ENCODE measurements at places on chromosomes 1 and 21. TPM values are rescaled to one million over a fixed set of nuclear protein-coding genes. Genes with fewer than 3 reads are reported as not detected.

- no peak for DNase-seq
Measured at GRCh38 chr21:38796424-38796823, 9.3 kb upstream of the ETS2 start.

- DNase-seq = no peak
Measured at GRCh38 chr1:206972728-206973127, 2.5 kb upstream of the FCAMR start.

- DNase-seq = no peak
Measured at GRCh38 chr1:53604291-53604919, 134.6 kb downstream of the GLIS1 start.

The CHODL gene
- total RNA-seq = 0.14 TPM

DNA sequence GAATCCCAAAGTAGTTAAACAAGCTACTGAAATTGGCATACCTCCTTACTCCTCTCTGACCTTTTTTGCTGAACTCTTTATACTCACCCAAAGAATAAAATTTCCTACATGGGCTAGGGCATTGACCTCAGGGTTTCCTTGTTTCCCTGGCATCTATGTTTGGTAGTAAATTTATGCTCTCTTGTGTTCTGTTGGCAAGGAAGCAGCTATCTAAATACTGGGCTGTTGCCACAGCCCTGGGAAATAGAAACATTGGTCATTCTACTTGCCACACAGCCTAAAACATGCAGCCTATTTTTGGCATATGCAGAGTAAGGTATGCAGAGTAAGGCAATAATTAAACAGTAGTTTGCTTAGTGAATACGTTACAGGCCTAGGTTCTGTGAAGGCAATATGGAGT lies 351.4 kb downstream of the HLX start:
- no peak for DNase-seq

The SFN gene
- total RNA-seq = 0.47 TPM

DNA sequence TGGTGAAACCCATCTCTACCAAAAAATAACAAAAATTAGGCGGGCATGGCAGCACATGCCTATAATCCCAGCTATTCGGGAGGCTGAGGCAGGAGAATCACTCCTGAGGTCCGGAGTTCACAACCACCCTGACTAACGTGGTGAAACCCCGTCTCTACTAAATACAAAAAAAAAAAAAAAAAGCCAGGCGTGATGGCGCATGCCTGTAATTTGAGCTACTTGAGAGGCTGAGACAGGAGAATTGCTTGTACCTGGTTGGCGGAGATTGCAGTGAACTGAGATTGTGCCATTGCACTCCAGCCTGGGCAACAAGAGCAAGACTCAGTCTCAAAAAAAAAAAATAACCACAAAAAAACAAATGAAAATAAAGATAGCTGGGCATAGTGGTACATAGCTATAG lies 42.3 kb downstream of the CC2D1B start:
- DNase-seq = no peak

The ILDR2 gene
- total RNA-seq = 8.0 TPM

The SLC6A9 gene
- 7.9 TPM for total RNA-seq

DNA sequence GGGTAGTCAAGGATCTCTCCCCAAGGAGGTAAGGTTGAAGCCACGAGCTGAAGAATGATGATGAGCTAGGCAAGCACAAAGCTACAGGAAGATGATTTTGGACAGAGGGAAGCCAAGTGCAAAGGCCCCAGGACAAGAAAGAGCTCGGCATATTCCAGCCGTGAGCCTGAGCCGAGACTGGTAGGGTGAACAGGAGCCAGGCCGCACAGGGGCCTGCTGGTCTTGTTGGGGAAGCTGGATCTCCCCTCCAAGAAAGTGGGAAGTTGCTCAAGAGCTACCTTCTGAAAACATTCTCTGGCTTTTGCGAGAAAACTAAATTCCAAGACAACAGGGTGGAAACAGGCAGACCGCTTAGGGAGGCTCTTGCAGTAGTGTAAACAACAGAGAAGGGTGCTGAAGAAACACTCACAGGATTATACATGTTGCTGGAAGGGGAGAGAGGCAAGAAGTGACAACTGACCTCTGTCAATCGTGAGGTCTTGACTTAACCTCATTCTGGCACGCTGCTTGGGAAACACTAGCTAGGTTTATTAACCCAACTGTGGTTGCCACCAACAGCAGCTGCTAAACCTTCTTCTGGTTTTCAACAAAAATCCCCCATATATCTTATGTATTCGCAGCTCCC lies 625.2 kb downstream of the SMYD3 start:
- no peak for DNase-seq

- no peak for DNase-seq
Measured at GRCh38 chr1:63679589-63679988, 86.4 kb downstream of the PGM1 start.

The MTMR11 gene
- total RNA-seq = not detected

The PLPPR4 gene
- total RNA-seq = not detected

DNA sequence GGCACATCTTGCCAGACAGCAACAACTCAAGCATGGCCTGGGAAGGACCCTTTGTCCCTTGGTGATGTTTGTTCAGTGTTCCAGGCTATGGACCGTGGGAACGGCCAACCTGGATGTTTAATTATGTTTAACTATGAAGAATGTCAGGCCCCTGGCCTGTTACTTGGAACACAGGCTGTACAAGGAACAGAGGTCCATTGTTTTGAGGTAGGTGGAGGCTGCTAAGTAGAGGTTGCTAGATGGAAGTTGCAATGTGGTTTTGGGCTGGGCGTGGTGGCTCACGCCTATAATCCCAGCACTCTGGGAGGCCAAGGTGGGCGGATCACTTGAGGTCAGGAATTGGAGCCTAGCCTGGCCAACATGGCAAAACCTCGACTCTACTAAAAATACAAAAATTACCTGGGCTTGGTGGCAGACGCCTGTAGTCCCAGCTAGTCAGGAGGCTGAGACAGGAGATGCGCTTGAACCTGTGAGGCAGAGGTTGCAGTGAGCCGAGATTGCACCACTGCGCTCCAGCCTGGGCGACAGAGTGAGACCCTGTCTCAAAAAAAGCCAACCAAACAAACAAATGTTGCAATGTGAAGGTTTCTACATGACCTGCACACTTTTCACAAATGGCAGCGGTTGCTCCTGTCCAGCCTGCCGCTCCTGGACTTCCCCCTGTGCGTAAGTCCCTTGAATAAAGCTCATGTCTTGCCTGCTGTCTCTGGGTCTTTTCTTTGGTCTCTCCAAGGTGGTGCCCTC lies 2.5 kb upstream of the LEFTY1 start:
- no peak for DNase-seq

The CYP2J2 gene
- total RNA-seq = not detected

The CD5L gene
- total RNA-seq = 2.0 TPM

DNA sequence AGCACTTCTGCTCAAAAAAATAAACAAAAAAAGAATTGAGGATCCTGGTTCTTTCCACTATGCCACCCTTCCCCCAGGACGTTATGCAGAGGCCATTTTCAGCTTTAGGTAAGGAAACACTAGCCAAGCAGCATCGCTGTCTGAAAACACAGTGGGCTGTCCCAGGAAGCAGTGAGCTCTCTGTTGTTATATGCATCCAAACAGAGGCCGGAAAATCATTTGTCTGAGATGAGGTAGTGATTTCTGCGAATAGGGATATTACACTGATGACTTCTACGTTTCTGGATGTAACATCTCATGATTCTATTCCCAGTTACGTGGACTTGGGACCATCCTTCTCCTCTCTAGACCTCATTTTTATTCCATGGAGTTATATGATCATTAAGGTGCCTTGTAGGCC lies 137.2 kb downstream of the OMA1 start:
- DNase-seq = no peak

The CD101 gene
- not detected for total RNA-seq

DNA sequence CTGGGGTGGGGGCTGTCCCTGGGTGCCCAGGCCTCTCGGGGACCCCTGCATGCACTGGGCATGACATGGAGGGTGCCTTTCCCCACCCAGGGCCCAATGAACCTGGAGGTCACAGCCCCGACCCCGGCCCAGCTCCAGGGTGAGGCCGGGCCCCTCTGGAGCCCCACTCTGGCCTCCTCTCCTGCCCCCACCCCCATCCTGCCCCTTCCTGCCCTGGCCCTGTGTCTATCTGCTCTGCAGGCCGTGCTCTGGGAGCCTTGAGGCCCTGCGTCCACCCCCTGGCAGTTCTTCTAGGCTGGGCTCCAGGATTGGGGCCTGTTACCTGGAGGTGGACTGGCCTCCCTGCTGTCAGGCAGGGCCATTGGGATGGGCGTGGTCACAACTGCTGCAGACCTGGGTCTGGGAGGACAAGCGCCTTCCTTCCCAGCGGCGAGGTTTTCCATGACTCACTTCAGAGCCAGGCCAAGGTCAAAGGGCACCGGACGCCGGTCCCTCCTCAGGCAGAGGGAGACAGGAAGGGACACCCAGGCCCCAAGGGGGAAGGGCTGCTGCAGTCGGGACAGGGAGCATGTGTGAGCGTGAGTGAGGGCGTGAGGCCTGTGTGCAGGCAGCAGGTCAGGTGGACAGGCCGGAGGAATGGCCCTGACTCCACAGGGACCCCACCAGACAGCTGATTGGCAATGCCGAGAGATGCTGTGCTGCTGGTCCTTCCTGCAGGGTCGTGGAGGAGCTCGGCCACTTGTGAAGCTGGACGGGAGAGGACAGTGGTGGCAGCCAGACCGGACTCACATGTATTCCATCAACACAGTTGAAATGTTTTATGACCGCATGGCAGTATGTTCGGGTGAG lies 31.1 kb upstream of the POFUT2 start:
- no peak for DNase-seq

The SPRR5 gene
- total RNA-seq = not detected

The OR2L3 gene
- not detected for total RNA-seq

DNA sequence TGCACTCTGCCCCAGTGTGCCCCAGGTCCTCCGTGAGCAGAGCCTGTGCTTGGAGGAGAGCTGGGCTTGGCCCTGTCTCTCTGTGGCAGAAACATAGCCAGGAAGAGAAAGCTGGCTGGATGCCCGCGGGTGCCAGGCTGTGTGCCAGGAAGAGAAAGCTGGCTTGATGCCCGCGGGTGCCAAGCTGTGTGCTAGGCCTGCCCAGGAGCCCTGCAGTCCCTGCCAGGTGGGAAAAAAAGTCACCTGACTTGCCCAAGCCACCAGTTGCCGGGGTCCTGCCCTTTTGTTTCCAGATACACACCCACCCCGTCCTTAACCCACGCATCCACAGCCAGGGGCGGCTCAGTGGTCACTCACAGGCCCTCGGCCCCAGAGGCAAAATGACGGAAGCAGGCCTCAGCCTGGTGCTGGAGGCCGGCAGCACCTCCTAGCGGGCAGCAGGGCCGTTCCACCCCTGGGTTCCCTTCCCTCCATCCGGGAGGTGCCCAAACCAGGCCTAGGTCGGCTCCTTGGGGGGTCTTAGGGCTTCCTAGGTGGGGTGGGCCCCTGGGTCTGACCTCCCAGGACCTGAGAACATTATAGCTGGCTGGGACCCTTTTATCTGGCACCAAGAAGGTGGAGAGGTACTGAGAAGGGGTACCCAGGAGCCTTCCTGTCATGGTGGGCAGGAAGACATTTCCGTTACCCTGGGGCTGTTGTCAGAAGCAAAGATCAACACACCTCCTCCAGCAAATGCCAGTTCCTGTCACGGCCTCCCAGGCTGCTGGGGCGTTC lies 9.1 kb downstream of the ITGB2 start:
- DNase-seq = peak; percentile 83

- no peak for DNase-seq
Measured at GRCh38 chr1:66207484-66207883, 326.5 kb upstream of the SGIP1 start.

- DNase-seq = no peak
Measured at GRCh38 chr1:203026666-203027663, 674 bp downstream of the PPFIA4 start.

DNA sequence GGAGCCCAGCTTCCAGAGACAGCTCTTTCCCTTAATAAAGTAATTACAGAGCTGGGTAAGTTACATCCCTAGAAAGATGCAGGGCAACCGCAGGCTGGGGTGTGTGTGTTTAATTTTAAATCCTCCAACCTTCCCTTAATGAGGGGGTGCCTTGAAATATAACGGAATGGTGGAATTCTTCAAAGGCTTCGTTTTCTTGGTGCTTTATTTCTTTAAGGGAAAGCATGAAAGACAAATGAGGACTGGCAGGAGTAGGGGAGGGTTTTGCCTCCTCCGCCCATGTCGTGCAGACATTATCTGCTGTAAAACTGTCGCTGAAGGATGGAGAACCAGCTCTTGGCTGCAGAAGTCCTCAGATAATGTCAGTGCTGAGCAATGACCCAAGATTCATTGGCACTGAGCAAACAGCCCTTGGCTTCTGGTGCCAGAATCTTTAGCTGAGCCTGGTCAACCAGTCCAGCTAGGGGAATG lies 15.5 kb downstream of the SLC6A17 start:
- no peak for DNase-seq

GRCh38 chr1:153251562-153251961 lies 7.9 kb upstream of the LORICRIN start:
- no peak for DNase-seq

DNA sequence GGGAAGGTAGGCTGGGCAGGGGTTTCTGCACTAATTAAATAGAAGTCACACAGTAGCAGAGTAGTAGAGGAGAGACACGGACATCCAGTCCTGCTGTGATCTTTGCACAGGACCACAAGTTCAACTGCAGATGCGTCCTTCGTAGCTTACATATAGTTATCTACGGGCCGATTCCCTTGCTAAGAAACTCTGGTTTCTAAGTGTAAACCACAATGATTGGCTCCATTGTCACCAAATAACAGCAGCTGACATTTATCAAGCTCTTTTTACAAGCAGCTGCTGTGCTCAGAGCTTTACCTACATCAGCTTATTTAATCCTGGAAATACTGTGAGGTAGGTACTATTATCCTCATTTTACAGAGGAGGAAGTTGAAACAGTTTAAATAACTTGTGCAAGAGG lies 3.1 kb downstream of the SLC45A3 start:
- no peak for DNase-seq

The CD1D gene
- total RNA-seq = 7.2 TPM

Measured in Karpas-422 (cell line).